ENCODE measurements at places on chromosomes 3 and 15. TPM values are rescaled to one million over a fixed set of nuclear protein-coding genes. Genes with fewer than 3 reads are reported as not detected.

Gene RUBCN
- 22.0 TPM for total RNA-seq

Gene ANKRD63
- total RNA-seq: not detected

Gene FBXL2
- total RNA-seq: not detected

Gene COLQ
- total RNA-seq: 0.25 TPM

Gene SPTBN5
- 0.17 TPM for total RNA-seq

Gene FAM43A
- 1.4 TPM for total RNA-seq

Gene FANCD2OS
- total RNA-seq: not detected

Gene IGSF10
- total RNA-seq: not detected

Gene ABTB1
- total RNA-seq: 10.6 TPM

Gene RYR3
- not detected for total RNA-seq

Gene SI
- total RNA-seq: not detected

Gene TM4SF18
- not detected for total RNA-seq

Gene PFKFB4
- 5.4 TPM for total RNA-seq

Gene RPUSD2
- total RNA-seq: 10.9 TPM

Gene XPC
- 39.8 TPM for total RNA-seq

Gene IQCH
- 1.4 TPM for total RNA-seq

Gene GCSAM
- 14.5 TPM for total RNA-seq

Gene FAM174B
- total RNA-seq: 5.6 TPM

Gene GOLGA8H
- not detected for total RNA-seq

Gene MST1R
- 0.27 TPM for total RNA-seq

Gene TLR9
- total RNA-seq: 0.89 TPM

Gene TMEM108
- total RNA-seq: not detected

Gene FMN1
- 0.12 TPM for total RNA-seq

Gene TMIE
- total RNA-seq: 1.2 TPM

Gene KIF7
- 0.94 TPM for total RNA-seq

Gene SMCO1
- not detected for total RNA-seq

Gene NUP210
- total RNA-seq: 148 TPM

Gene SCN5A
- 0.31 TPM for total RNA-seq

Gene MEX3B
- 0.57 TPM for total RNA-seq

Gene ST8SIA2
- total RNA-seq: not detected

Gene GABRR3
- total RNA-seq: not detected

Gene CFAP100
- not detected for total RNA-seq

Gene CD276
- 1.3 TPM for total RNA-seq

Gene SAMMSON
- total RNA-seq: not detected

Gene CPLX3
- total RNA-seq: not detected

Gene PRTG
- total RNA-seq: not detected

Gene ITIH4
- 2.2 TPM for total RNA-seq

Gene C3orf22
- total RNA-seq: not detected
